Endothelial cell (in vitro differentiated cells): ENCODE measurements at places on chromosomes 5 and 9.

DNA sequence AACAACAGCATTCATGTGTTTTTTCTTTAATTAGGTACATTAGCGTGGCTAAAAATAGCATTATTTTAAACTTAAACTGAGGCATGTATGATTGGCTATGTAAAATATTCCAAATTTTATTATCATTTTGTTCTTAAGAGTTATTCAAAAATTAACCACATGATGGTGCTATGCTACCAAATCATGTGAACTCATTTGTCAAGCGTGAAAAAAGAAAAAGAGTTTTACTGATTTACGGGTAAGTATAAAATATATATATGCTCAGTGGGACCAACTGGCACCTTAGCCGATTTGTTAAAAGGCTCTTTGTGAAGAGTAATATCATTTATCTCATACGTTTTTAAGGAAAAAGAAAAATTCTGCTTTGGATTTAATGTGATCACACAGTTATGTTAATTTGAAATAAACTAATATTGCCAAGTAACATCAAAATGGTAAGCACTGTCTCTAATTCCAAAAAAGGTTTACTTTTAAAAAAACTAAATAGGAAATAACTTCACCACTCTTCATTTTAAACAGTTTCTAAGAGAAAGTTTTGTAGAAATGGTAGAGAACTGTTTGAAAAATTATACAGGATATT lies 1042.3 kb downstream of the CDH12 start:
- no peak overlapping the region for H3K27ac ChIP-seq
- no peaks in the 10 kb centered on the region for H3K36me3 ChIP-seq
- DNase-seq: no peak
- H3K27me3 ChIP-seq: no peaks in the 10 kb centered on the region
- peaks cover 11% of the 10 kb centered on the region for H3K4me1 ChIP-seq
- no peak overlapping the region for H3K4me3 ChIP-seq

DNA sequence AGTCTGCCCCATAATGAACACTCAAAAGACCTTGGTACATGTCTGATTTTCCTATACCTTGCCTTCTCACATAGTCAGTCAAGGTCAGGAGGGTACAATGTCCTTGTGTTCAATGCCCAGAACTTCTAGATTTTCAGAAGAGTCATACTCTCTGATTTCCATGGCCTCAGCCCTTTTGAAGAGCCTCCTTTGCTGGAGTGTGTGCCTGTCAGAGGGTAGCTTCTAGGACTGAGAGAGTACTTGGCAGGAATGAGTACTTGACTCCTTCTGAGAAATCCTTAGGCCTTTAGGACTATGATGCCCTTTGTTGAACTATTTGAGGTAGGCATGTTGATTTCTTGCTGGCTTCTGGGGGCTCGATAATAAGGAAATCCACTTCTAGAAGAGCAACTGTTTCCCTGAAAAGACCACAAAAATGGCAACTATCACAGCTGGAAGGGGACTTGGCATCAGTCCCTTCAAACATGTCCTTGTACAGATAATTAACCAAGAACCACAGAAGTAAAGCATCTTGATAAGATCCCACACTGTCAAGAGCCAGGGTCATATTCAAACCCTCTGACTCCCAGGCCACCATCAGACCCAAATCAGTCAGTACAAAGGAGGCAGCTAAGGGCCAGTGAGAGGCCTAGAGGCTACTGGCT lies 10.6 kb upstream of the MEGF9 start:
- no peak overlapping the region for H3K27ac ChIP-seq
- no peaks in the 10 kb centered on the region for H3K36me3 ChIP-seq
- H3K4me1 ChIP-seq: no peaks in the 10 kb centered on the region
- H3K27me3 ChIP-seq: no peaks in the 10 kb centered on the region
- H3K4me3 ChIP-seq: no peak overlapping the region

- peak; percentile 37 for DNase-seq
- H3K27me3 ChIP-seq: no peaks in the 10 kb centered on the region
- no peaks in the 10 kb centered on the region for H3K4me1 ChIP-seq
- H3K27ac ChIP-seq: no peak overlapping the region
Observed at GRCh38 chr9:38727497-38728001, 7.6 kb upstream of the FAM240B start.

DNA sequence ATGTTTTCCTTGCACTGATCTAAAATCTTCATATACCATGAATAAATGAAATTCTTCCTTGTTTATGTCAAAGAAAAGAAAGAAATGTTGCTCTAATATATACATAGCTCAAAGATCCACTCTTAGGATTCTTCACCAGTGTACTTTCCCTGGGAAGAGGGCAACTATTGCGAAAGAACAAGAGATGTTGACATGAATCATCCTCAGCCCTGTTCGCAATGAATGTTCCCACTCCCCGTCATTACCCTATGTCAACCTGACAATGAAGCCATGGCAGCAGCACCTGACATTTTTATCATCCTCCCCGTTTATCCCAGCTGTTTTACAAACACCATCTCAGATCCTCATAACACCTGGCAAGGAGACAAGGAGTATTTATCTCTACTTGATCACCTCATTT lies 409.1 kb upstream of the GRIA1 start:
- no peaks in the 10 kb centered on the region for H3K4me1 ChIP-seq
- no peak overlapping the region for H3K4me3 ChIP-seq
- H3K27ac ChIP-seq: no peak overlapping the region
- no peaks in the 10 kb centered on the region for H3K36me3 ChIP-seq
- DNase-seq: no peak

DNA sequence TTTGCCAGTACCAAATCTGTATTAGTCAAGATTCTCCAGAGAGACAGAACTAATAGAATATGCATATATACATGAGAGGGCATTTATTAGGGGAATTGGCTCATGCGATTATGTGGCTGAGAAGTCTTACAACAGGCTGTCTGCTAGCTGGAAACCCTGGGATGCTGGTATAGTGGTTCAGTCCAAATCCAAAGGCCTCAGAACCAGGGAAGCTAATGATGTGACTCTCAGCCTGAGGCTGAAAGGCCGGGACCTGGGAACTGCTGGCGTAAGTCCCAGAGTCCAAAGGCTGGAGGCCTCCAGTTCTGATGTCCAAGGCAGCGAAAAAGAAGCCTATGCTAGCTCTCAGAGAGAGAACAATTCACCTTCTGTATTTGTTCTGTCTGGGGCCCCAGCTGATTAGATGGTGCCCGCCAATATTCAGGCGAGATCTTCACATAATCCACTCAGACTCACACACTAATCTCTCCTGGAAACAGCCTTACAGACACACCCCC lies 84.1 kb downstream of the KIAA1958 start:
- no peak for DNase-seq
- no peaks in the 10 kb centered on the region for H3K27me3 ChIP-seq
- peaks cover 11% of the 10 kb centered on the region for H3K36me3 ChIP-seq
- peaks cover 6% of the 10 kb centered on the region for H3K4me1 ChIP-seq

GRCh38 chr9:86767373-86767772 lies 179.9 kb downstream of the GAS1 start:
- peaks cover 2% of the 10 kb centered on the region for H3K27me3 ChIP-seq
- H3K36me3 ChIP-seq: no peaks in the 10 kb centered on the region
- no peak overlapping the region for H3K4me3 ChIP-seq
- H3K4me1 ChIP-seq: no peaks in the 10 kb centered on the region
- no peak overlapping the region for H3K27ac ChIP-seq

DNA sequence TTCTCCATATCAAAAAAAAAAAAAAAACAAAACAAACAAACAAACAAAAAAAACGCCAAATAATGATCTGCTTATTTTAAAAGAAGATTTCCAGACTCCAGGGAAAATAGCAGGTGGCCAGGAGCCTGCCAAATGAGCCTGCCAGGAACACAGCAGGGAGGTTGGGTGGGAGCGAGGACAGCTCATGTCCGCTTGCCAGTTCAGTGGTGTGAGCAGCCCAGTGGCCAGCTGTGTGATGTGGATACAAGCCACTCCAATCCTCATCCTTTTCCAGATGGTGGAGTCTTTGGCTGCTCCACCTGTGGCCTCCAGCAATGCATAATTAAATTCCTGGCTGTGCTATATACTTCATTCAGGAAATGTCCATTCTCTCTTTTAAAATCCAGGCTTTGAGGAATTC lies 1025.1 kb upstream of the C9orf72 start:
- no peak for DNase-seq
- no peaks in the 10 kb centered on the region for H3K27me3 ChIP-seq
- H3K4me3 ChIP-seq: no peak overlapping the region
- no peaks in the 10 kb centered on the region for H3K36me3 ChIP-seq
- no peak overlapping the region for H3K27ac ChIP-seq

DNA sequence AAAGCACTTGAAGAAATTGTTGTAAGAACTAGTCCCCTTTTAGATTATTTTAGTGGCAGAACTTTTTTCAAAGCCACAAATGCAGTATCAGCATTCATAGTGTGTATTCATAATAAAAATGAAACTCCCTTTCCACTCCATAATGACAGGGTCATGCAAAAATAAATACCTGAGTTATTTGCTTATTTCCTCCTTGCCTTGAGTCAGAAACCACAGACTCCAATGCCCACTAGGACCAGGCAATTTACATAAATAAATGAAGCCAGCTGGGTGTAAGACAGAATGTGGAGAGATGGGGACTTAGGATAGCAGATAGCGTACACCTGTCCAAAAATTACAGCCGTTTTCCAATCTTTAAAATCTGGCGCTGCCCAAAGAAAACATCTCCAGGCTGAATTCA lies 417.8 kb downstream of the TMEM161B start:
- no peaks in the 10 kb centered on the region for H3K4me1 ChIP-seq
- no peak overlapping the region for H3K27ac ChIP-seq
- no peaks in the 10 kb centered on the region for H3K27me3 ChIP-seq
- DNase-seq: no peak

DNA sequence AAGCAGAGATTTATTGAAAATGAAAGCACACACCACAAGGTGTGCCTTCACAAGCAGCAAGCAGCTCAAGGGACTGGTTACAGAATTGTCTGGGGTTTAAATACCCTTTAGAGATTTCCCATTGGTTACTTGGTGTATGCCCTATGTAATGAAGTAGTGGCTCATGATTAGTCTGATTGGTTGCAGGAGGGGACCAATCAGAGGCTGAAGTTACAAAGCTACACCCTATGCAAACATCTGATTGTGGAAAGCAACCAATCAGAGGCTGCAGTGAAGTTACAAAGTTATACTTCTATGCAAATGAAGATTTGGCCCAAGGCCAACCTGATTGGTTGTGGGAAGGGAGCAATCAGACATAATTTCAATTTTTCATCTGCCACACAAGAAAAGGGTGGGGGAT lies 119.9 kb downstream of the C9orf152 start:
- peak overlapping the region; percentile 72 for H3K27ac ChIP-seq
- DNase-seq: no peak
- H3K4me3 ChIP-seq: no peak overlapping the region
- H3K27me3 ChIP-seq: peaks cover 9% of the 10 kb centered on the region
- H3K4me1 ChIP-seq: peaks cover 48% of the 10 kb centered on the region

GRCh38 chr9:859251-859650 lies 17.8 kb downstream of the DMRT1 start:
- no peak for DNase-seq
- no peaks in the 10 kb centered on the region for H3K27me3 ChIP-seq
- peaks cover 9% of the 10 kb centered on the region for H3K36me3 ChIP-seq
- no peak overlapping the region for H3K4me3 ChIP-seq

DNA sequence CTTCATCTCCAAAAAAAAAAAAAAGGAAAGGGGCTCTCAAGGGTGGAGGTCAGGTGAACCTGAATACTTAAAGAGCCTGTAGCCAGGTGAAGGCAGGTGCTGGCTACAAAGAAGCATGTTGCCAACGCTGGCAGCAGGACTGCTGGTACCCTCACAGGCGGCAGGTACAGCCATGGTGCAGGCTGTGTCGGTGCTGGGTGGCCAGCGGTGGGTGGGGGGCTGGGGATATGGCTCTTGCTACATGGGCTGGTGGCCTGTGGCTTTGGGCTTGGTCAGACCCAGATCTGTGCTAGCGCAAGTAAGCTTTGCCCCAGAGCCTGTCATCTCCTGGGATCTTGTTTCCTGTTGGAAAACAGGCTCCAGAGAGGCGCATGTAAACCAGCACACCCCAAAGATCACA lies 86.3 kb upstream of the PHYKPL start:
- H3K4me3 ChIP-seq: no peak overlapping the region
- no peak for DNase-seq
- no peak overlapping the region for H3K27ac ChIP-seq
- H3K4me1 ChIP-seq: no peaks in the 10 kb centered on the region
- peaks cover 6% of the 10 kb centered on the region for H3K36me3 ChIP-seq
- H3K27me3 ChIP-seq: peaks cover 9% of the 10 kb centered on the region

DNA sequence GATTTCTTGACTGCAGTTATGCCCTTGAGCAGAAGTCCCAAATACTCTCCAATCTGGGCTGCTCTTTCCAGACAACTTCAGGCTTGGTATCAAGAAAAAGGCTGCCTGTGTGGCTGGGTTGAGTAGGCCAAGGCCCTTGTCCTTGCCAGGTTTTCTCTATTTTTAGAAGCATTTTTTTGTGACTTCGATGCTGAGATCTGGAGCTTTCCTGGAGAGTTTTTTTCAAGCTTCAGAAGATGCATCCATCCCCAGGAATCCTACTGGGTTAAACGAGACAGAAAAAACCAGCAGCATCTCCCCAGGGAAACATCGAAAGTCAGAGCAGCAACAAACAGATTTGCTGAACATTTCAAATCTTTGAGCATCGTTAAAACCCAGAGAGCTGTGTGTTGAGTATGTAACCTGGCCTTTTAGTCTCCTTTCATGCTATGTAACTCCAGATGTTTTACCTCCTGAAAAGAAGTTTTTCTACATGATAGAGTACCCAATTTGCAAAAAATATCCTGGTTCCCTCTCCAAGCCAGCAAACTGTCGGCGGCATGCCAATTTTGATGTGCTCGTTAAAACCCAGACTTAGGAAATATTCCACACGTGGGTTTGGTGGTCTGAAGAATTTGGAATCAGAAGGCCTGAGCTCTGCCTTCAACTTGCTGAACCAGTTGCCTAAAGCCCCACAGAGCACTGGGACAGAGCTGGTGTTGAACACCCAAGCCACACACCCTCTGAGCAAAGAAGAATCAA lies 98.1 kb upstream of the ALDH1B1 start:
- H3K4me3 ChIP-seq: no peak overlapping the region
- peaks cover 6% of the 10 kb centered on the region for H3K4me1 ChIP-seq
- no peak for DNase-seq
- H3K36me3 ChIP-seq: no peaks in the 10 kb centered on the region
- H3K27ac ChIP-seq: no peak overlapping the region
- peaks cover 5% of the 10 kb centered on the region for H3K27me3 ChIP-seq

DNA sequence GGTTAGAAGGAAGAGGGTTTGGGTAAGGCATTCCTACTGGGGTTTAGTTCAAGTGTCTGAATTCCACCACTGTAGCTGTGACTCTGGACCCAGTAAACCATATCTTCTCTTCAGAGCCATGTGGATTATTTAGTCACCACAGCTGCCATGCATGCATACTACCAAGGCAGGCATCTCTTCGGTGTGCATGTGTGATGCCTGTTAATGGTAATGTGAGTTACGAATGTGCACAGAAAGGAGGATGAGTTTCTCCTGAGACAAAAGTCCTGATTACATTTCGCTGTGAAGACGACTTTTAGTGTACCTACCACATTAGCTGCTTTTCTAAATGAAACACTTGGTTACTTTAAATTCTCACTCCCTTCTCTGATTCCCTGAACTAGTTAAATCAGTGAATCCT lies 9.3 kb downstream of the PBX3 start:
- H3K4me1 ChIP-seq: peaks cover 16% of the 10 kb centered on the region
- DNase-seq: no peak
- no peak overlapping the region for H3K4me3 ChIP-seq
- no peaks in the 10 kb centered on the region for H3K27me3 ChIP-seq
- H3K36me3 ChIP-seq: no peaks in the 10 kb centered on the region

GRCh38 chr9:93612796-93613154 lies 36.4 kb downstream of the PHF2 start:
- H3K4me1 ChIP-seq: peaks cover 4% of the 10 kb centered on the region
- H3K36me3 ChIP-seq: no peaks in the 10 kb centered on the region
- DNase-seq: no peak
- H3K27ac ChIP-seq: no peak overlapping the region
- no peak overlapping the region for H3K4me3 ChIP-seq
